Hematopoietic multipotent progenitor cell (in vitro differentiated cells): ENCODE measurements at places on chromosomes 2 and 18. TPM values are rescaled to one million over a fixed set of nuclear protein-coding genes. Genes with fewer than 3 reads are reported as not detected.
A peak's percentile ranks its signal among the peaks of the same experiment; 100 is the strongest.

DNA sequence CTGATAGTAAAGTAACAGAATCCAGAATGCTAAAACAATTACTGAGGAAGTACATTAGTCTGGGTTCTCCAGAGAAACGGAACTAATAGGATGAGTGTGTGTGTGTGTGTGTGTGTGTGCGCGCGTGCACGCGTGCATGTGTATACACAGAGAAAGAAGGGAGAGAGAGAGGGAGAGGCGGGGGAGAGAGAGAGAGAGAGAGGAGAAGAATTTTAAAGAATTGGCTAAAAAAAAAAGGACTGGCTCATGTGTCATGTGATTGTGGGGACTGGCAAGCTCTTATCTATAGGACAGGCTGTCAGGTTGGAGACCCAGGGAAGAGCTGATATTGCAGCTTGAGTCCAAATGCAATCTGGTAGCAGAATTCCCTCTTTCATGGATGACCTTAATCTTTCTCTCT, 976.2 kb upstream of the CDH2 start:
- DNase-seq: peak; percentile 62

DNA sequence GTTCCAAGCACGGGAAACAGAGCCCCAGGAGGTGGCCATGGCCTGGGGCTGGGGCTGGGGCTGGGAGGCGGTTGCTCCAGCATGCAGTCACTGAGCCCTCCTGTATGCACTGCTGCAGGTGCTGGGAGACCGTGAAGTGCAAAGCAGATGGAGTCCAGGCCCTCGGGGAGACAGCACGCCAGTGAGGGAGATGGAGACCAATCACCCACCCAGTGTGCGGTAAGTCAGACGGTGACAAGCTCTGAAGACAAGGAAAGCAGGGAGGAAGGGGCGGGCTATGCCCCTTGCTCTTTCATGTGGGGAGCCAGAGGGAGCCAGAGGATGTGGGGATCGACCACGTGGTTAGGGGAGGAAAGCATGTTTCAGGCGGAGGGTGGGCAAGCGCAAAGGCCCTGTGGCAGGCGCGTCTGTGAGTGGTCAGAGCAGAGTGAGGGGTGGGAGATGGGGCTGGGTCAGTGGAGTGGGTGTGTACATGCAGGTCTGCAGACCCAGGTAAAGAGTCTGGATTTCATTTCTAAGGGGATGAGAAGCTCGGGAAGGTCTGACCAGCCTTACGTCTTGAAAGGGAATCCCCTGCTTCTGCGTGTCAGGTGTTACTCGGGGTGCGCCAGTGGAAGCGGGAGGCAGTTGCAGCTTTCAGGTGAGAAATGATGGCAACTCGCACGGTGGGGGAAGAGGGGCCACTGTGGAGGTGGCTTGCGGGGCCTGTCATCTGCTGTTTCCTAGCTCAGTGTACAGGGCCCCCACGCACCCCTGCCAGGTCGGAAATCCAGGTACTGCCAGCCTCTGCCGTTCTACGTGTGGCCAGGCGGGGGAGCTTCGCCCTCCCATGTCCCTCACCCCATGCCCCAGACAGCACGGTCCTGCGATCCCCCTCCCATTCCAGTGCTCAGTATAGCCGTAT, 19.4 kb downstream of the RRM2 start:
- no peak for DNase-seq

DNA sequence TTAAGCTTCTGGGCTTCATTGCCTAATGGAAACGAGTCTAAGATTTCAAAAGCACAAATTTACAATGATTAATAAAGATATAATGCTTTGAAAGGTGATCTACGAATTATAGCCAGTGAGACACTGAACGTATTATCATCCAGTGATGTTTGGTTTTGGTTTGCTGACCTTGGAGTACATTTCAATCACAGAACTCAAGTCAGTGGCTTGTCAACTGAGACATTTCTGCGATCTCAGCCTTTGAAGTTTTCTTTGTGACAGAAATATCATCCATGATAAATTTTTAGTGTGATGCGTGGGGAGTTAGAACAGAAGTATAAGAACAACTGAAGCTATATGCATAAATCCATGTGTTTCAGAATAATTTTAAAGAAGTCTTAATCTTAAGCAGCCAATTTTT, 263.8 kb downstream of the TCF4 start:
- no peak for DNase-seq

AQP12B gene
- total RNA-seq: under 0.01 TPM

GRCh38 chr2:68185541-68186164, 28.0 kb downstream of the PNO1 start:
- DNase-seq: peak; percentile 71

DNA sequence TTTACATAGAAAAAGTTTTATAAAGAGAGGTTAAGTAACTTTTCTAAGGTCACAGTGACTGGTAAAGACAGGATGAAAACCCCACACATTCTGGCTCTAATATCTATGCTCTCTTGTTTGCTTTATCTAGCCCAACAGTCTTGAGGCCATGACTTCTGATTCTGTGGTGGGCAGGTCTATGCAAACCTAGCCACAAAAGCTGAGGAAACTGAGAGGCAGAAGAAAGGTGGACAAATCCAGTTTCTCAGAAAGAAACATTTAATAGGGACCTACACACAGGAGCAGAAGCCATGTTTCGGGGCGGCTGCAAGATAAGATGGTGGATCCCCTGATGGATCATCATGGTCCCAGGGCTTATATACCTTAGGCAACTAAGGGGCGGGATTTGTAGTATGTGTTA, 21.8 kb downstream of the HSPD1 start:
- DNase-seq: no peak

GRCh38 chr2:181185421-181185820, 205.0 kb downstream of the UBE2E3 start:
- no peak for DNase-seq

GRCh38 chr2:34368304-34368703, 769.2 kb upstream of the FAM98A start:
- no peak for DNase-seq

DNA sequence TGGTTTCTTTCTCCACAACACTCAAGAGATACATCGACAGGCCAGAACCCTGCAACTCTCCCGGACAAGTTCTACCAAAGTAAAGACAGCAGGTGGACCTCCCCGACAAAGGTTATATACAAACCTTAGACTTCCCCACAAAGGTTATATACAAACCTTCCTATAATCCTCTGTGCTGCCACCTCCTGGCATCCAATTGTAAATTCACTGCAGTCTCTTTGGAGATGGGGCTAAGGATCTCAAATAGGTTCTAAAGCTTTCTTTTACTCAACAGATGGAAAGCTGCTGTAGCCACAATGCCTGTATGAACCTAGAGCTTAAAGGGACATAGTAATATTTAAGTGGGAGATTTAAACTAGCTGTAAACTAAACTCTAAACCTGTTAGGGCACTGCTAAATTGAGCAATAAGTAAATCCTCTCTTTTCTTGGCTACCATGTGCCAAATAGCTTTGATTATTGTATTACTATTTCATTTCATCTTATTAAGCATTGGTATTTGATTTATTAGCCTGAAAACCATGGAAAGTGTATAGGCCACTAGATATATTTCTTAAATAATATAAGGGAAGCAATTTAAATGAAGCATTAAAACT, 9.8 kb upstream of the MREG start:
- DNase-seq: no peak

GRCh38 chr2:233437439-233437955, 83.2 kb downstream of the DGKD start:
- DNase-seq: no peak

NMUR1 gene
- 0.54 TPM for total RNA-seq

ATRAID gene
- total RNA-seq: 131 TPM

GRCh38 chr2:170466632-170467031, 248.5 kb upstream of the SP5 start:
- DNase-seq: no peak
